ENCODE measurements at places on chromosomes 2 and 18.

DNA sequence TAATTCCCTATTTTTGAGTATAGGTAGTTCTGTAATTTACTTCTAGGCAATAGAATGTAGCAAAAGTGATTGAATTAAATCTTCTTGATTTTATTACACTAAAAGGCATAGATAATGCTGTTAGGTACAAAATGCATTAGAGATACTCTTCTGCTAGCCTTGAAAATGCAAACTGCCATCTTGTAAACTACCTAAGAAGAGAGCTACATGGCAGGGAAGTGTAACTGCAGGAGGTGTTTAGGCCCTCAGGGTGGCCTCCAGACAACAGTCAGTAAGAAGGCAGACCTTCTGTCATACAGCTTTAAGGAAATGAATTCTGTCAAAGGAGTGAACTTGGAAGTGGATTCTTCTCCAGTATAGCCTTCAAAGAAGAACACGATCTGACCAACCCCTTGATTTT, 1396.8 kb upstream of the SLC39A10 start:
- no peak for DNase-seq

DNA sequence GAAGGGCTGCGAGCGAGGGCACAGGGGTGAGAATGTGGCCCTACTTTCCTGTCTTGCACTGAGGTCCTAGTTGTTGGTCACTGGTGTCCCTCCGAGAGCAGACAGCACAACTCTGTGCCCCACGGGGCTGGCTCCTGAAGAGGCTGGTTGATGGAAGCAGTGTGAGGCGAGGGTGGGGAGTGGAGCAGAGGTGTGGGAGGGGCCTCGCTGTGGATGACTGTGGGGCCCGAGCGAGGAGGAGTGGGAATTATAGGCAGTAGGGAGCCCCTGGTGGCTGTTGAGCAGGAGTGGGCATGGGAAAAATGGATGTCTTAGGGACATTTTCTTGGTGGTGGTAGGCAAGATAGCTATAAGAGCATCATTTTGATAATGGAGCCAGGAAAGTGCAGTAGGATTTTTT, 660.5 kb upstream of the HS6ST1 start:
- DNase-seq, result no peak

GRCh38 chr2:63051042-63051794, 588 bp downstream of the OTX1 start:
- peak; percentile 1 for DNase-seq

- no peak for DNase-seq
Observed at GRCh38 chr18:64807560-64807959, 658.7 kb upstream of the LINC00305 start.
